ENCODE measurements at places on chromosomes 13 and 19.
A peak's percentile ranks its signal among the peaks of the same experiment; 100 is the strongest.

- peak; percentile 19 for DNase-seq
Measured at GRCh38 chr19:36257520-36257876, 42.6 kb downstream of the ZNF146 start.

- DNase-seq: no peak
Measured at GRCh38 chr13:28653111-28653510, 5.8 kb upstream of the POMP start.

GRCh38 chr13:48896312-48896711 lies 79.4 kb upstream of the FNDC3A start:
- DNase-seq: no peak

DNA sequence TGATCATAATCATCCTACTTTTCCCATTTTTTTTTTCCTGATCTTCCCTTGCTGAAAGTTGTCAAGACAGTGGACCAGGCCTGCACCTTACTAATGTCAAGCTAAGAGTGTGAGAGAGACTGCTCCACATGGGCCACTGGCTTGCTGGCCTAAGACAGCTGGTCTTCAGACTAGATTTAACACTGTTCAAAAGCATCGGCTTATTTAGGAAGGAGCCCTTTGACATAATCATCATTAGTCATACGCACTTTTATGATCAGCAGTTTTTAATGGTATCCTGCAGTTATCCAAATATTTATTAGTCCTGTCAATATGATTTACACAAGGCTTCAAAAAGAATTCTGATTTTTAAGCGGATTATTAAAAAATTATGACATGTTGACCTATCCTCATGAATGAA lies 270.6 kb downstream of the DNAJC15 start:
- DNase-seq: no peak

Measured in midbrain (tissue), 1 donor.